ENCODE measurements at places on chromosomes 2 and 18.

GRCh38 chr2:16639431-16639830 is 26.2 kb downstream of the CYRIA start:
- DNase-seq = no peak

GRCh38 chr2:892892-893291 is 57.8 kb upstream of the SNTG2 start:
- no peak for DNase-seq

DNA sequence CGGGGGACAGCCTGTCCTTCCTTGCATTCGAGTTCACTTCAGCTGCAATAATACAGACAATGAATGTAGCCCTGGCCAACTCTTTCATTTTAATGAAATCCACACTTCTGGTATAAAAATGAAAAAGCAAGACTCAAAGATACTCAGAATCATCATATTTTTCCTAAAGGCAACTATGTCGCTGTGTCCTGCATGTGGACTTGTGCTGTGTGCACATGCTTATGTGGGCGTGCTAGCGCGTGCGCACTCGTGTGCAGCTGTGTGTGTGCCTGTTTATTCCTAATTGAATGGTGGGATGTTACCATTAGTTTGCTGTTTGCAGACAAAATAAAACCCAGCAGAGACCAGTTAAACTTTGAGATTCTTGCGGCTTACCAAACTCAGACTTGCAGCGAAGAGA is 49.6 kb downstream of the SMIM21 start:
- no peak for DNase-seq

DNA sequence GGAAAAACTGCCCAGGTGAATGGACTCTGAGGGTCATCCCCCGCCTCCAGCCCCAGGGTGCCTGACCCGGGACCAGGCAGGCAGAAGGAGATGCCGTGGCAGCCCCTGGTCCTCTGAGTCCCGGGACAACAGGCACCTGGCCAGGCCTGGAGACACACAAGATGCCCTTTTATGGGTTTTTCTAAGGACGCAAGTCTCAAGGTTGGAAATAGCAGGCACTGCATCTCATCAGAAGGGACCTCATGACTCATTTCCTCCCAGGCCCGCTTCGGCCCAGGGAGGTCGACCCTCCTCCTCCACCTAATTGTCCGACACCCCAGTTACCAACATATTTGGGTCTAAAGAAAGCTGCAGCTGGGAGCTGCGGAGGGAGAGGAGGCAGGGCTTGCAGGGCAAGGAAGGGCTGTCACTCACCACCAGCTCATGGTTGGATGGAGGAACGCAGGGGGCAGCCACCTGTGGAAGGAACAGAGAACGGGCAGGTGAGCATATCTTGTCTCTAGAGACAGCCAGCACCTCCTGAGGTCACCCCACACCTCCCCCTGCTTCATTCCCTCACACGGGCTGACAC is 82.9 kb downstream of the TNS1 start:
- no peak for DNase-seq

DNA sequence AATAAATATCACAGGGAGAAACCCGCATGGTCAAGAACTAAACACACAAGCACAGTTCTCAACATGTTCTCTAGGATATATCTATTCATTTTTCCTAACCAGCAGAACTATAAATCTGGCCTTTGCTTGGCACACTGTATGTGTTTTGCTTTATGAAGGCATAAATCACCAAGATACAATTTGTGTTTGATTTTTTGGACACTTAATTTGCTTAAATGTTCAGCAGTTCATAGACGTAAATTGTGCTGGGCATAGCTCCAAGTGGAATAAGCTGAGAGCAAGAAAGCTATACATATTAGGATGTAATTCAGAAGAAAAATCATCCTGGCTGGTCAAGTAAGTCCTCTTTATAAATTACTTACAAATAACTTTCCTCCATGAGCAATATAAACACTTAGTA is 341.5 kb upstream of the ATP5MC3 start:
- no peak for DNase-seq

DNA sequence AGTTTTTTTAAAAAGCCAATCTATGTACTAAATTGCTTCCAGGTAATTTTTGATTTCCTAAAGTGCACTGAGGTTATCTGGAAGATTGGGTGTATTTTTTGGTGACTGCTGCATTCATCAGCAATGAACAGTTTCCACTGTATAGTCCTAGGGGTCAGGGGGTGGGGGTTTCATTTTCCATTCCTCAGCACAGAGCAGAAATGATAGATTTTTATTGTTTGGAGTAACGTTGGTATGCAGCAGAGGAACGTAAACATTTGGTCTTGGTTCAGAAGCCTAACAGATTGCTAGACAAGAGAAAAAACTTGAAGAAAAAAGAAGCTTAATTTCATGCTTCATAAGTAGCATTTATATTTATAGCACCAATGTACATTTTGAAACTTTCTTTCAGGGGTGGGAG is 54.9 kb downstream of the ZCCHC2 start:
- no peak for DNase-seq

DNA sequence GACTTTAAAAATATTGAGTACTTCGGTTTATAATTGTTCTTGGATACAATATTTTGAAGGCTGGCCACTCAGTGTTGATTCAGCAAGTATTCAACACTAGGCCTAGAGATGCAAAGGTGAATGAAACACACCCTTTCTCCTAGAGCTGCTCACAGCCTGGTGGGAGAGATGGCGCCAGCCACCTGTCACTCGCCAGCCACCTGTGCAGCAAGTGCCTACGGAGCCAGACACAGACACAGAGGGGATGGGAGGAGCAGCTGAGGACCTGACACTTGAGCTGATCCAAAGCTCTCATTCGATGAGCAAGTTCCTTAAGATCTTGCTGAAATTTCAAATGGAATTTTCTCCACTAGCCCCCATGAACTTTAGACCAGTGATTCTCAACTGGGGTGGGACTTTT is 151.1 kb upstream of the RIOK3 start:
- DNase-seq = no peak

- DNase-seq = no peak
These were observed 972 bp upstream of the MPP4 start for GRCh38 chr2:201699416-201699815.

DNA sequence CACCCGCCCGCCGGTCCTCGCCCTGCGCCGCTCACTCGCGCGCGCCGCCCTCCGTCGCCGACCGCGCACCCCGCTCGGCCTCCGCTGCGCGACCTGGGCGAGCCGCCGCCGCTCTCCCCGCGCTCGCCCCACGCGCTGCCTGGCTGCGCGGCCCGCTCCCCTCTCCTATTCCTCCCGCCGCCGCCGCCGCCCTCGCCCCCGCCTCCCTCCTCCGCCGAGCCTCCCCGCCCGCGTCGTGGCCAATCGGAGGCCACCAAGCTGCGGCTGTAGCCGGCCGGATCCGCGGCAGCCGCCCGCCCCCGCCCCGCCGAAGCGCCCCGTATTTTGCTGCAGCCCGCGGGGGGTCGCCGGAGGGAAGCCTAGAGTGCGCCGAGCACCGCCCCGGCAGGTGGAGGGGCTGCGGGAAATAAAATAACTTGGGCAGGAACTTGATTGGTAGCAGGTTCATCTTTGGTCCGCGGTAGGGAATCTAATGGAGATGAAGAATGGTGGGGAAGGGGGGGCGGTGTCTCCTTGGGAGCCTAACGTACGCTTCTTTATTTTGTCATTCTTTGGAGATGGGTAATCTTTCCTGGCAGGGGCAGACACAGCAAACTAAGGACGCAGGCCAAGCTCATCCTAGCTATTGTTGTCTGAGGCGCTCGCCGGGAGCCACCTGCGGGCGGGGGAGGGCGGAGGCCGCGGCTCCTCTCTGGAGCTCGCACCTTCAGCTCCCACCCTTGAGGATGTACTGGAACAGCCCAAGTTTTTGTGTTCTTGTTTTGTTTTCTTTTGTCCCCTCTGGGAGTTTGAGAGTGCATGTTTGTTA is 1.1 kb upstream of the CDH2 start:
- peak; percentile 20 for DNase-seq

- DNase-seq = no peak
These were observed 418.3 kb upstream of the SPHKAP start for GRCh38 chr2:228599781-228600180.

DNA sequence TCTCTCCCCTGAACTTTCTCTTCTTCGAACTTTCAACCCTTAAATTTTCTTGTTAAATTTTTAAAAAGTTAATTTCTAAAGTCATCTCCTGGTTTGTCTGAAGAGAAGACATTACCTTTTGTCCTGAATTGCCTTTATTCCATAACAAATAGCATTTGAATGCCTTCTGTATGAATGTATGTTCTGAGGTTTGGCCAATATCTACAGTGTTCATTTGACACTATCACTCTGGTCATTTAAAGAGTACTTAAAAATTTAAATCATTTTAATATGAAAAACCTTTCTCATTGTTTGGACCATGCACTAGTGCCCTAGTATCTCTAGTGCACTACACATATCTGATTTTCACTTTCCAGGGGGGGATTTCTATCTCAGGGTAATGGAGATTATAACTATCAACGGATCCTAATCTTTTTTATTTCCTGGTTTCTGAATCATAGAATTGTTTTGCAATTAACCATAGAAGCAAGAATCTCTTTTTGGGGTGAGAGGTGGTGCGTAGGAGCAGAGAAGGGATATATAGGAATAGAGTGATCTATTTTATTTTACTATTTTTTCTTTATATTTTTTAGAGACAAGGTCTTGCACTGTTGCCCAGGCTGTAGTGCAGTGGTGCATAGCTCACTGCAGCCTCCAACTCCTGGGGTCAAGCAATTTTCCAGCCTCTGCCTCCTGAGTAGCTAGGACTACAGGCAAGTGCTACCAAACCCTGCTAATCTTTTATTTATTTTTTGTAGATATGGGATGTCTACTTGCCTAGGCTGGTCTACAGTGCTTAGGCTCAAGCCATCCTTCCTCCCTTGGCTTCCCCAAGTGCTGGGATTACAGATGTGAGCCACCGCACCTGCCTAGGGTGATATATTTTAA is 25.5 kb downstream of the TANC1 start:
- no peak for DNase-seq

DNA sequence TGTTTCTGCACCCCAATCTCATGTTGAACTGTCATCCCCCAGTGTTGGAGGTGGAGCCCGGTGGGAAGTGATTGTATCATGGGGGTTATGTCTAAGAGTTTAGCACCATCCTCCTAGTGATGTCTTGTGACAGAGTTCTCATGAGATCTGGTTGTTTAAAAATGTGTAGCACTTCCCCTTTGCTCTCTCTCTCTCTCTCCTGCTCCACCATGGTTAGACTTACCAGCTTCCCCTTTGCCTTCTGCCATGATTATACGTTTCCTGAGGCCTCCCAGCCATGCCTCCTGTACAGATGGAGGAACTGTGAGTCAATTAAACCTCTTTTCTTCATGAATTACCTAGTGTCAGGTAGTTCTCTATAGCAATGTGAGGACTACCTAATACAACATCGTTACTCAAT is 396.9 kb upstream of the LRATD1 start:
- no peak for DNase-seq

DNA sequence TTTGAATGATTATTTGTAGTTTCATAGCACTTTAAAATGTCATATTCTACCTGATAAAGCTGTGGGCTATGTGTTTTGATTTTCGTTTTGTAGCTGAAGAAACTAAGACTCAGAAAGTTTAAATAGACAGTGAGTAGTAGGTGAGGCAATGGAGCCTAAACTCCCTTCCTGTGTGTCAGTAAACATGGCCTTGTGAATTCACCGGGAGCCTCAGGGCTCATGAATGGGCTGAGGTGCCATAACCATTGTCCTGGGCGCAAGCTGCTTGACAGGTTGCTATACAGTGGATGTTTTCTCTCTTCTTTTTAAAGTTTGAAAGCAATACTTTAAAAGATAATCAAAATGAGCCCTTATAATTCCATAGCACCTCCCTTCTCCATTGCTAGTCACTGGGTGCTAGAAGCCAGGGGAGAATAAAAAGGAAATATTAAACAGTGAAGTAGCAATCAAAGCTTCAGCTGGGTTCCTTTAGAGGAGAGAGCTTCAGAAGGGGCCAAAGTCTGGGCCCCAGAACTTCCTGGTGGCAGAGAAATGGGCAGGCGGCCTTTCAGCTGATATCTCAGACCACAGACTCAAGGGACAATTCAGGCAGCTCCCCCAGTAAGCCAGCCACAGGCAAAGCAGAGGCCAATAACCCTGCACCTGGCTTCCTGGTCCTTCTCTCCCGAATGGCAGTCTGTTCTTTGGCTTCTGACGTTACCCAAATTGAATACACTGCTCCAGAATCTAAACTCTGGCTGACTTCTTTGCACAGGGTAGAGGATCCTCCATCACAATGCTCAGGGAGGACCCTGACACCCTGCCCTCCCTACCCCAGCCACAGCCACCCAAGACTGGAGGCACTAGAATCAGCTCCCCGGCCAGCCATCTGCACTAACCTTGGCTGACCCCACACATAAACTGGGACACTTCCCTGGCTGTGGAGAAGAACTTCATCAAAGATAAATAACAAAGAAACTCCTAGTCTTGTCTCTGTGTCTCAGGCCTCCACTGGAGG is 51.8 kb upstream of the NPAS2 start:
- DNase-seq = no peak

- no peak for DNase-seq
These were observed 129.9 kb downstream of the PRPF40A start for GRCh38 chr2:152587187-152587947.

GRCh38 chr2:149418065-149418464 is 87.7 kb downstream of the LYPD6 start:
- DNase-seq = no peak

DNA sequence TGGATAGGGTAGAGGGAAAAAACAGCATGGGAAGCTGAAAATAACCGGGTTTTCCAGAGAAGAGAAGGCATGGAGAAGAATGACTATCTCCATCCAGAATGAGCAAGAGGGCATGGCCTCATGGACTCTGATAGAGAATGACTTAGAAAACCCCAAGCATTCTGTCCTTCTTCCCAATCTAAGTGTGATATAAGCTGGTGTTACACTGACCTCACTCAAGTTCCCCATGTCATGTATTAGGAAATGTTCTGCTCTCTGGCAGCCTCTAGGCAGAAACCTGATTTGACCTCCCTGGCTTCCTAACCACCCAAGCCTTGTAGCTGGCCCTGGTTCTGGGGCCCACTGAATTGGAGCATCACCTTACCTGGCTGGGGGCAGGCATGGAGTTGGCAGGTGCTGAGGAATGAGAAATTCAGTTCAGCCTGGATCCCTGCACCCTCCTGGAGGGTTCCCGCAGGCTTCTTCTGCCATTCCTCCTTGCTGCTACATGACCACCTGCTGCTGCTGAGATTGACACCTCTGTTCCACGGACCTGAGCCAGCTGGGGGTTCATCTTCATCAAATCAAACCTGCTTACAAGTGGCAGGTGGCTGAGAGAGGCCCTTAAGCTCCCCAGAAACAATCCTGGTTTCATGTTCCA is 5.2 kb upstream of the SIGLEC15 start:
- DNase-seq = no peak

GRCh38 chr2:84115173-84115857 is 343.8 kb downstream of the SUCLG1 start:
- no peak for DNase-seq

- no peak for DNase-seq
These were observed 22.4 kb upstream of the SLC8A1 start for GRCh38 chr2:40474306-40474705.

DNA sequence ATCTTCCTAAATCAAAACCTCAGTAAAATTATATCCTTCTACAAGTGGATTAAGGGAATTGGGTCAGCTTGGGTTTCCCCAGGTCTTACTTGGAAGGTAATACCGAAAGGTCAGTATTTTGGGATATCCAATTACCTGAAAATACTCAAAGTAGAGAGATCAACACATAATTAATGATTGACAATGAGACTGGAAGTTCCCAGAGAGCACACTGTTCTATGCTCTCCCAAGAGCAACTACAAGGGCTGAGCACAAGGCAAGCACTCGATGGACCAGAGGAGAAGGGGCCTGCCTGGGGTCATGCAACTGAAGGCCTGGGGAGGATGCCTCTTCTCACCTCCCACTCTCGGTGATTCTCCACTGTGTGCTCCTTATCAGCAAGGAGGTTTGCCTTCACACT is 159.2 kb upstream of the ACAA2 start:
- no peak for DNase-seq

GRCh38 chr18:35344736-35345459 is 678 bp upstream of the ZNF24 start:
- DNase-seq = peak; percentile 28

All from pancreas (tissue), 10 donors.